ENCODE measurements at places on chromosomes 7 and 10.

GRCh38 chr10:2556883-2557282, 510.5 kb upstream of the PFKP start:
- DNase-seq, result no peak

DNA sequence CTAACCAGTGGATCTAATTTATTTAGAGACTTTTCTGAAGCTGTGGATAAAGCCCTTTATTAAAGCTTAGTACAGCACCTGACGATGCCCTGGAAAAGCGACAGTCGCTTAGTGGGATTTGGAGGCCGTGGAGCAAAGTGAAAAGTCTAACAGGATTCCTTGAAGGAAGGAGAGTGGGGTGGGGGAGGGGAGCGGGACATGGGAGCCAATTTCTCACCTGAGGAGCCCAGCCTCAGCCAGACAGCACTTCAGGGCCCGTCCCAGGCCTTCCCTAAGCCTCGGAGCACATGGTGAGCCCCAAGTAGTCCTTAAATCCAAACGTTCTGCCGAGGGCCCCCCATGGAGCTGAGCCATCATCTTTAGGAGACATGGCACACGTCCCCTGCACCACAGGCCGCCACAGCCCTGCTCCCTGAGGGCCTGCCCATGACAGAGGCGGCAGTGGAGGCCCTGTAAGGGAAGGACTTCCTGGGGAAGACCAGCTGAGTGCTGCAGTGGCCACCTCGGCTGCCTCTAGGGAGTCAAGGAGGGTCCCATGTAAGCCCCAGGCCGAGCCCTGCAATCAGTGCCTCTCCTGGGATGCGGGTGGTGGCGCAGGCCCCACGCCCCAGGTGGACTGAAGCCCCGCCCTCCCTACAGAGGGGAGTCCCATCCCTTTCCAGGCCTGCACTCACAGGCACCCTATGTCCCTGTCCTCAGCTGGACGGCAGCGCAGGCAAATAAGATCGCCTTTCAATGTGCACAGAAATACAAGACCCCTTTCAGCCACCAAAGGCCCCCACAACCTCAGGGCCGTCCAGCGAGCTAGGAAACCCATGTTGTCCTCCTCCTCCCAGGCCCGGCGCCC, 187.0 kb downstream of the MAD1L1 start:
- DNase-seq, result no peak

DNA sequence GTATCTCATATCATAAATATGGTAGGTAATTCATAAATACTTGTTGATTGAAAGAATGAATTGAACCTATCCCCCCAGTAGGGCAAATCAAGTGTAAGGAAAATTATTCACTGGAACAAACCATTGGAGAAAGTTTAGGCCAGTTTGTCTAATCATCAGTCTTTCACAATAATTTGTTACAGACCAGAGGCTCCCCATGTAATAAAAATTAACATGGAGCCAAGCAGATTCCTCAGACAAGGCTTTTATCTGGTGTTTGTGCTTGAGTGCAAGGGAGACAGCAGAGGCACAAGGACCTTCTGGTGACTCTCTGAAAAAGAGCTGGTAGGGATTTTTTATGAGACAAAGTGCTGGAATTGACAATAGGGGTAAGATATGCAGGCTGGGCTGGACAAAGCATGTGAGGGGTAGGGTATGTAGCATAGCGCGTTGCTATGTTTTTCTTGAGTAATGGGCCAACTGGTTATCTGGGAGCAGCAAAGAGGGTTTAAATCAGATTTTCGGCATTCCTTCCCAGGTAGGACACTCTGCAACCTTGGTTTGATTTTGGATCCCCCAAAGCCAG, 7.8 kb upstream of the PANK1 start:
- DNase-seq, result peak; percentile 10

DNA sequence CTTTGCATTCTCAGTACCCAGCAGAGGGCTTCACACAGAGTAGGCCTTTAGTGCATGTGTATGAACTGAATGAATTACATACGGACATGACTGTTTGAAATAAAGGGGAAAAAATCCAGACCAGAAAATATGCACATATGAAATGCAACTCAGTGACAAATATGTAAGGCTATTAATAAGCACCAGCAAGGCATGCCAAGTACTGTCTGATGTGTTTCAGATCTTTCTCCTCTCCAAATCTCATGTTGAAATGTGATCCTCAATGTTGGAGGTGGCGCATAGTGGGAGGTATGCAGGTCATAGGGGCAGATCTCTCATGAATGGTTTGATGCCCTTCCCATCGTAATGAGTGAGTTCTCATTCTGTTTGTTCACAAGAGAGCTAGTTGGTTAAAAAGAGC, 87.3 kb upstream of the TOMM7 start:
- DNase-seq, result no peak

- no peak for DNase-seq
These were observed 72.9 kb downstream of the CCDC3 start for GRCh38 chr10:12928571-12928970.

- DNase-seq, result peak; percentile 74
These were observed 487.7 kb downstream of the TYW1 start for GRCh38 chr7:67484244-67484751.

GRCh38 chr10:109944613-109945012, 21.3 kb upstream of the XPNPEP1 start:
- no peak for DNase-seq

DNA sequence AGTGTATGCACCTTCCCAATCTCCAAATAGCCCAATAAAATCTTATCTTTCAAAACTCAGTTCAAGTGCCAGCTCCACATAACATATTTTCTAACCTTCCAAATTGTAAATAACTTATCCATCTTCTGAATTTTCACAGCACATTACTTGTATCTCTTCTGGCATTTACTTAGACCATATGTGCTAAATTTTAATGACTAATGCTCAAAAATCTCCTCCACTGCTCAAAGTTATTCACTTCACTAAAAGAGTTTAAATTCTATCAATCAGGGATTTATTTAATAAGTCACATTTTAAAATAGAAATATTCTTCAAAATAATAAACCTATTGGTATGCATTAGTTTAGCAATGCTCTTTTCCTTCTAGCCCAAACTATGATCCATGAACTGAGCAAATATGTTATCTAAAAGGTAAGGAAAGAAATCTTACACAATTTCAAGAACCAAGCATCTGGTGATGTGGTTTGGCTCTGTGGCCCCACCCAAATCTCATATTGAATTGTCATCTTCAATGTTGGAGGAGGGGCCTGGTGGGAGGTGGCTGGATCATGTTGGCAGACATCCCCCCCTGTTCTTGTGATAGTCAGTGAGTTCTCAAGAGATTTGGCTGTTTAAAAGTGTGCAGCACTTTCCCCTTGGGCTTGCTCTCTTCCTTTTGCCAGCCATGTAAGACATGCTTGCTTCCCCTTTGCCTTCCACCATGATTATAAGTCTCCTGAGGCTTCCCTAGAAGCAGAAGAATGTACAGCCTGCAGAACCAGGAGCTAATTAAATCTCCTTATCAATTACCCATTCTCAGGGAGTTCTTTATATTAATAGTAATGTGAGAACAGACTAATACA, 28.1 kb upstream of the GPR22 start:
- DNase-seq, result no peak

DNA sequence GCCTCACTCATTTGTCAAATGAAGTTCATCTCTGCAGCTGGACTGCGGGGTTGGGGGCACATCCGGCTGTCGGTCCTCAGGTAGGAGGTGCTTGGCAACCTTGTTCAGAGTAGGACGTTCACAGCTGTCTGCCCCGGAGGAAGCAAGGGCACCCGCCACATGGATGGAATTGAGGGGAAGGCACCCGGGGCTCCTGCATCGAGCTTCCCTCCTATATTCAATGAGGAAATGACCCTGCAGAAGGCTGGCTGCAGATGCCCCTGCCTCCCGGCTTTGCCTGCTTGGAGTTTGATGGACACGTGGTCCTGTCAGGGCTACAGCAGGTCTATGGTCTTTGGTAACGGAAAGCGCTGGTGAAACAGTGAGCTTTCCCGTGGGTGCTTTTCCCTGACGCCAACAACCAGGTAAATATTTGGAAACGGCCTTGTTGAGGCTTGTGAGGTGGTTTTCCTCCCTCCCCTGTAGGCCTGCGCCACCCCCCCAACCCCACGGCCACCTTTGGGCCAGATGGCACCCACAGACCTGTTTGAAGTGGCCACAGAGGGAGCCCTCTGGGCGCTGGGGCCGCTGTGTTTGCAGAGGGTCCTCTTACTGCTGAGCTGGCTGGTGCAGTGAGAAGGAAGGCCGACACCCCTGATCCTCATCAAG, 32.9 kb downstream of the HTRA1 start:
- no peak for DNase-seq

GRCh38 chr7:129053938-129054437, 923 bp downstream of the TNPO3 start:
- no peak for DNase-seq

DNA sequence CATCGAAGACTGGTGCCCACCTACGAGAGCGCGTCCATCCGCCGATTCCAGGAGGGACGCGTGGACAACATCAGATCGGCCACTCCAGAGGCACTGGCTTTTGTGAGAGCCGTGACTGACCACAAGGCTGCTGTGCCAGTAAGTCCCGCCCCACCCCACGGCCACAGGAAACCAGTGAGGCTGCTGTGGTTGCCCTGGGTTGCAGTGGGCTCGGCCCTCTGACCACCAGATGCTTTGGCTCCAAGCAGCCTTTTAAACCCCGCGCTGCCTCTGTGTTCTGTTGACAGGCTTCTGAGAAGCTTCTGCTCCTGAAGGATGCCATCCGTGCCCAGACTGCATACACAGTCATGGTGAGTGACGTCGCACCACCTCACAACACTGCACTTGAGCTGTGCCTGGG, 24.4 kb upstream of the C10orf53 start:
- no peak for DNase-seq

DNA sequence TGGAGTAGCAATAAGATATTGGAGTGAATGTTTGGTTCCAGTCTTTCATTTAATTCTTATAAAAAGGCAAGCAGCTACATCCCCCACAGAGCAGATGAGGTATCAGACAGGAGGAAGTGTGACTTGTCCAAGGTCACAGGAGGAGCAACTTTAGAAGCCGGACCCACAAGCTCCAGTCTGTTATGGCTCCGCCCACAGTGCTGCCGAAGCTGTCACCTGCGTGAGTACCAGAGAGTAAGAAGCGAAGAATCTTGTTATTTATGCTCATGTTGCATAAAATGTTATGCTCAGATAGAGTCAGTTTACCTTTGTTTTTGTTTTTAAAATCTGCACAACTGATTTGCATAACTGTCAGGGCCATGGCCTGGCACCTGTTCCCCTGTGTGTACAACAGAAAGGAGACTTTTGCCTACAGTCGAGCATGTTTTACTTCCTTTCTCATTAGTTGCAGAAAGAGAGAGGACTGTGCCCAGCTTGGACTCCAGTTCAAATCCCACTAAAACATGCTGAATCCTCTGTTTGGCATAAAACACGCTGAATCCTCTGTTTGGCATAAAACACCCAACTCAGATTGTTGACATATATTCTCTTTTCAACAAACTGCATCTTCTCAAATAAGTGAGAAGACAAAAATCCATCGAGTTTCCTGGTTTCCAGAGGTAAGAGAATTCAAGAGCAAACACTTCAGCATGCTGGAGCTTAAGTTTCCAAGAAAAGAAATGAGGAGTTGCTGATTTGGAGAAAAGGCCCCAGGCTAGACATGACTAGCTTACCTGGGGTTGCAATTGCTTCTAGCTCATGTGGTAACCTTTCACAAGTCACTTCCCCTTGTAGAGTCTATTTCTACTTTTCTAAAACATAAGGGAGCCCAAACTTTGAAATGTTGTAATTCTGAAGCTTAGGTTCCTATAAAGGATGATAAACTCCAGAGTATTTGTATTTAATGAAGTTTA, 409.8 kb upstream of the ZMIZ1 start:
- DNase-seq, result no peak

DNA sequence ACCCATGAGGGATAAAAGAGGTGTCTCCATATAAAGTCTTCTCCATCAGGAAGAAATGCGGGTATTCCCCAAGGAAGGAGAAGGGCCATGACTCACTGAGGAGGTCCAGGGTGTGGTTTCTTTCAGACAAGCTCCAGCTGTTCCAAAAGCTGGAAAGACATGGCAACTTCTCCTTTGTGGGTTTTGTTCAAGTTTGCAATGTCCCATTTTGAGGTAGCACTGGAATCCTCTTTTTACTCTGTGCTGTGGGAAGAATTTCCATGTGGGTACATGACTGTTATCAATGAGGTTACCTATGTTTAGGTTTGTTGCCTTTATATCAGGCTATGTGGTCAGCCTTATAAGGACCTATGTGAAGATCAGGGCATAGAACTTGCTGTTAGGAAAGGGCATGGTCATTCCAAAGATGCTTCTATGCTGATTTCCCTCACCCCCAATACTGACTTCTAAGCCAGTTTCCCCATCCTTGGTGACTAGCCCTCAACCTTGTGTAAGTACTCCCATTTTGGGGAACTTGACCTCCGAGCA, 697.5 kb downstream of the INHBA start:
- DNase-seq, result peak; percentile 54

DNA sequence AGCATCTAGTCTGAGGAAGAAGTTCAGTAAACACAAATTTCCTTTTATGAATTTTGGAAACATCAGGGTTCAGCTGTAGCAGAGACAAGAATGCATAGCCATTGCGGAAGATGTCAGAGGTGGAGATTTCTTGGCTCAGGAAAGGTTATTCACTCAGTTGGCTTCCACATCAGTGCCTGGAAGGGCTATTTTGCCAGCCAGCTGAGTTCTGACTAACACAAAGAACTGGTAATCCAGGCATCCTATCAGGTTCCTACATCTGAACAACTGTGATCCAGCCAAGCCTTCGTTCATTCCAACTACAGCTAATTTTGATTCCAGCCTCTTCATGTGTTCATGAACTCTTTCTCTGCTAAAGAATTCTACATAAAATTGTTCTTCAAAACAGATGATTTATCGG, 965.6 kb downstream of the XPNPEP1 start:
- no peak for DNase-seq

GRCh38 chr7:121313793-121314676, 14.8 kb upstream of the WNT16 start:
- DNase-seq, result peak; percentile 36

- peak; percentile 72 for DNase-seq
These were observed 8.9 kb downstream of the FBXL13 start for GRCh38 chr7:103065667-103066066.

- no peak for DNase-seq
These were observed 308.6 kb upstream of the NRP1 start for GRCh38 chr10:33643042-33643441.

GRCh38 chr7:111486472-111487142, 75.7 kb downstream of the IMMP2L start:
- peak; percentile 30 for DNase-seq

- no peak for DNase-seq
These were observed 21.6 kb upstream of the TSPAN33 start for GRCh38 chr7:129122751-129123509.

DNA sequence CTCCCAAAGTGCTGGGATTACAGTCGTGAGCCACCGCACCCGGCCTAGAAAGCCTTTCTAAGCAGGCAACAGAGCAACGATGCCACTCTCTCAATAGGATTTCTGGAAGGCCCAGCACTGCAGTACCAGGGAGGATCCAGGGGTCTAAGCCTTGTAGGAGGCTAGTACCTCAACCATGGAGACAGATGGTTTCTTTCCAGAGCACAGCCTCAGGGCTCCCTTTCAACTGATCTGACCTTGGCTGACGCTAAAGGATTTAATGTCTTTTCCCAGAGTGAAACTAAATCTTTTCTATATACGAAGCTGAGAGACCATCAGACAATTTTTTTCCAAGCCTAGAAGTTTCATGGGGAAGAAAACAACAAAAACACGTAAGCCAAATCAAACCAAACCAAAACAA, 78.0 kb downstream of the WDR11 start:
- no peak for DNase-seq
